A549 treated with DMSO at 1 μM for 4 hours (cell line): ENCODE measurements at places on chromosomes 13 and 19. TPM values are rescaled to one million over a fixed set of nuclear protein-coding genes. Genes with fewer than 3 reads are reported as not detected.

INSR gene
- 2.4 to 3.1 TPM (median 2.9 TPM) in 5 replicates for total RNA-seq

FKBP8 gene
- total RNA-seq: 133 to 151 TPM (median 136 TPM) in 5 replicates

MISP gene
- 86.2 to 99.9 TPM (median 95.7 TPM) in 5 replicates for total RNA-seq

ZNF100 gene
- not detected in 5 replicates for total RNA-seq

MRPL34 gene
- 52.6 to 96.7 TPM (median 84.9 TPM) in 5 replicates for total RNA-seq

IRGC gene
- total RNA-seq: not detected in 5 replicates

ZNF738 gene
- total RNA-seq: 0.60 to 1.0 TPM (median 0.88 TPM) in 5 replicates

STOML3 gene
- not detected in 5 replicates for total RNA-seq

SSC5D gene
- 0.57 to 1.6 TPM (median 0.99 TPM) in 5 replicates for total RNA-seq

JAK3 gene
- total RNA-seq: 0.20 to 0.43 TPM (median 0.26 TPM) in 5 replicates

NCR1 gene
- not detected in 5 replicates for total RNA-seq

RNF225 gene
- 0.13 to 0.22 TPM in 2 of 5 replicates, not detected in the others for total RNA-seq

GARIN5A gene
- 1.4 to 2.2 TPM (median 1.8 TPM) in 5 replicates for total RNA-seq

ZFP28 gene
- 2.8 to 5.0 TPM (median 4.0 TPM) in 5 replicates for total RNA-seq

FKRP gene
- total RNA-seq: 19.5 to 24.1 TPM (median 21.8 TPM) in 5 replicates

UBE2S gene
- total RNA-seq: 269 to 476 TPM (median 433 TPM) in 5 replicates

ZNF793 gene
- total RNA-seq: 0.03 TPM in 1 of 5 replicates, not detected in the others

FCER2 gene
- not detected in 5 replicates for total RNA-seq

CCDC61 gene
- 4.3 to 5.6 TPM (median 4.8 TPM) in 5 replicates for total RNA-seq

SYNE4 gene
- total RNA-seq: 0.17 to 0.63 TPM (median 0.31 TPM) in 5 replicates

ZNF264 gene
- total RNA-seq: 6.7 to 9.4 TPM (median 8.1 TPM) in 5 replicates

AP1M2 gene
- total RNA-seq: 36.2 to 50.7 TPM (median 39.6 TPM) in 5 replicates

ATP4A gene
- 0.10 TPM in 1 of 5 replicates, not detected in the others for total RNA-seq

IGFL3 gene
- 0.17 to 0.53 TPM (median 0.23 TPM) in 4 of 5 replicates, not detected in the other for total RNA-seq

FFAR1 gene
- not detected in 5 replicates for total RNA-seq

CEACAM7 gene
- 0.05 to 0.08 TPM in 2 of 5 replicates, not detected in the others for total RNA-seq

LMTK3 gene
- total RNA-seq: 2.4 to 4.8 TPM (median 3.8 TPM) in 5 replicates

KIRREL2 gene
- 0.44 to 0.74 TPM (median 0.58 TPM) in 5 replicates for total RNA-seq

BABAM1 gene
- total RNA-seq: 58.4 to 65.2 TPM (median 62.0 TPM) in 5 replicates

PNMA8A gene
- total RNA-seq: 10.8 to 13.1 TPM (median 11.8 TPM) in 5 replicates

CRX gene
- total RNA-seq: not detected in 5 replicates

LRRC63 gene
- not detected in 5 replicates for total RNA-seq

ZNF493 gene
- total RNA-seq: 0.05 to 0.11 TPM (median 0.08 TPM) in 5 replicates

SHD gene
- 0.04 to 0.05 TPM in 2 of 5 replicates, not detected in the others for total RNA-seq

ANKRD24 gene
- 0.10 to 0.26 TPM (median 0.23 TPM) in 5 replicates for total RNA-seq

CD37 gene
- total RNA-seq: not detected in 5 replicates

UGGT2 gene
- total RNA-seq: 8.5 to 10.7 TPM (median 10.3 TPM) in 5 replicates

SLC1A5 gene
- total RNA-seq: 247 to 297 TPM (median 272 TPM) in 5 replicates

IGSF23 gene
- total RNA-seq: 0.26 to 0.57 TPM (median 0.40 TPM) in 5 replicates

PALM3 gene
- 1.8 to 2.5 TPM (median 2.0 TPM) in 5 replicates for total RNA-seq

GRK1 gene
- total RNA-seq: 0.02 TPM in 1 of 5 replicates, not detected in the others
